ENCODE measurements at places on chromosomes 3 and 15.

GRCh38 chr3:160196511-160197104 is 28.6 kb upstream of the C3orf80 start:
- no peak for DNase-seq

DNA sequence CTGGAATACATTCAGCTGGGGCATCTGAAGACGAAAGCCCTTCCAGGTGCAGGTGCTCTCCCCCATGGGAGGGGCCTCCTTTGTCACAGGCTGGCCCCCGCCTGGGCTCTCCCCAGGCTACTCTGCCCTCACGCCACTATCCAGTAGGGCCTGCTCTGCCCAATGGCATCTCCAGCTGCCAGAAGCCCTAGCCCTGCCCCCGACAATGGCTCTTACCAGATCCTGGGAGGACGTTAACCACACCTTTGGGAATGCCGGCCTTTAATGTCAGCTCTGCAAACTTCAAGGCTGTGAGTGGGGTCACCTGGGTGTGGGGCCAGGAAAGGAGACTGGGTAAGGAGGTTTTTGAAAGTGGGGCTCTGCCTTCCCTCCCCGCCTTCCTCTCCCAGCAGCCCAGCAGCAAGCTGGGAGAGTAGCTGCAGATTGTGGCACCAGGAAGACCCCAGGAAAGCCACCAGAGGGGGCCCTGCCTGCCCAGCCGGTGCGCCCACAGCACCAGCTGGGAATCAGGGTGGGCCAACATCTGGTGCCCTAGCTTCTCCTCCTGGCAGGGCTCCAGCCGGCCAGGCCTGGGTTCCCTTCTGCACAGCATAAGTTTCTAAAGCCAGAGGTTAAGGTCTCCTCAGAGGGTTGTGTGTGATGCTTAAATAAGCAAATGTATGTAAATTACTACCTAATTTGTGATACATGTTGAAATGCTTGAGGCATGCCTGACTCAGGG is 40.4 kb upstream of the SLC41A3 start:
- DNase-seq, result no peak

DNA sequence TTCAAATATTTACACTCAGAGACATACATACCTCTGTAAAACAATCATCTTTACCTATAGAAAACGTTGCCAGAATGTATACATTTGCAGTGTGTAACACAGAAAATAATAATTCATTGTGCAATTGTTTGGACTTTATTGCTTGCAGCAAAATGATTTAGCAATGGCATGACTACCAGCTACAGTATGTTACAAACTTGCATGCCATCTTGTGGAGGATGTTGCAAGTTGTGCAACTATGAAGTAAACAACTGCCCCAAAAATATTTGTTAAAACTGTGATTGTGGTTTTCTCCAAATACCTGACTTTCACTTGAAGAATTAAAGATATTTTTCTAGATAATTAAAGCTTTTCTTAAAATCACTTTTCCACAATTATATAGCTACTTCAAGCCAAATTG is 27.1 kb upstream of the C3orf49 start:
- no peak for DNase-seq

- DNase-seq, result peak; percentile 30
Observed at GRCh38 chr3:183178833-183179549, 16.5 kb upstream of the LAMP3 start.

- no peak for DNase-seq
Observed at GRCh38 chr15:99592145-99592791, 26.5 kb downstream of the MEF2A start.

GRCh38 chr3:139289860-139290524 is 53.8 kb upstream of the MRPS22 start:
- no peak for DNase-seq

DNA sequence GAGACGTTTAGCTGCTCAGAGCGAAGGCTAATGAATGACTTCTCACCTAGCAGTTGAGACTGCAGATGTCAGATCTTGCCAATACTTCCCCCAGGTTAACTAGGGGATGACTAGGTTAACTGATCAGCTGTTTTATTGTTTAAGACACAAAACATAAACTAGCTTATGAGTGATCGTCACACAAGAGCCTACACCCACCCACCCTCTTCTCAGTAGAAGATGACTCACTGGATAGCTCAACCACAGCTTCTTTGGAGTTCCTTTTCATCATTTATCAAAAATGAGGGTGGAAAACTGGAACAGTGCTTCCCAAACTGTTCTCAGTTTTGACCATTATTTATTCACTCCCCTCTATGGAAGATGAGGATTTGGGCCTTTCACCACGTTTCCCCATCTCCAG is 25.2 kb downstream of the GASK1A start:
- DNase-seq, result no peak

- DNase-seq, result no peak
Observed at GRCh38 chr15:85689729-85690128, 105.0 kb downstream of the KLHL25 start.
